ENCODE measurements at places on chromosomes 7 and 10.

DNA sequence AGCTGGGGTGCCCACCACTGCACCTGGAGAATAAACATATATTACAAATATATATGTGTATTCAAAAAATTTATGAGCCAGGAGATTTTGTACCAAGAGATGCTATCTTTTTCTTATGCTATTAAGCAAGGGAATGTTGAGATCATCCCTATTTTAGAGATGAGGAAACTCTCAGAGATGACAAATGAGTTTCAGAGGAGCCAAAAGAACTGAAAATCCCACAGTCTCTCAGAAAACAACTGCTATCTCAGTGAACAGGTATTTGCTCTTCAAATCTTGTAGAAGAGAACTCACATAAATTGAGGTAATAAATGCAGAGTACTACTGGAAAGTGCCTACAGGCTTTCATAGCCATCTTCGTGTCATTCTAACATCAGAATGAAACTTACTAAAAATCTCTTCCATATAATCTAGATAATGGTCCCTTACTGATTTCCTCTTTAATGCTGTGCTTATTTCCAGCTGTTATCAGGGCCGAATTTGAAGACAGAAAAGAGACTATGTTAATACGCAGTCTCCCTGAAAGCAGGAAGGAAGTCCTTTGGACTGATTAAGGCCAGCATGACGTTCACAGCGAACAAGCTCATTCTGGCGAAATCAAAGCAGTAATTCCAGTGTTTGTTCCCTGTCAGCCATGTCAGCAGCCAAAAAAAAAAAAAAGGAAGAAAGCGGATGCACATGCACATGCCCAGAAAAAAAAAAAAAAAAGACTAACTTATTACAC, 29.4 kb upstream of the ANAPC16 start:
- no peak for DNase-seq

DNA sequence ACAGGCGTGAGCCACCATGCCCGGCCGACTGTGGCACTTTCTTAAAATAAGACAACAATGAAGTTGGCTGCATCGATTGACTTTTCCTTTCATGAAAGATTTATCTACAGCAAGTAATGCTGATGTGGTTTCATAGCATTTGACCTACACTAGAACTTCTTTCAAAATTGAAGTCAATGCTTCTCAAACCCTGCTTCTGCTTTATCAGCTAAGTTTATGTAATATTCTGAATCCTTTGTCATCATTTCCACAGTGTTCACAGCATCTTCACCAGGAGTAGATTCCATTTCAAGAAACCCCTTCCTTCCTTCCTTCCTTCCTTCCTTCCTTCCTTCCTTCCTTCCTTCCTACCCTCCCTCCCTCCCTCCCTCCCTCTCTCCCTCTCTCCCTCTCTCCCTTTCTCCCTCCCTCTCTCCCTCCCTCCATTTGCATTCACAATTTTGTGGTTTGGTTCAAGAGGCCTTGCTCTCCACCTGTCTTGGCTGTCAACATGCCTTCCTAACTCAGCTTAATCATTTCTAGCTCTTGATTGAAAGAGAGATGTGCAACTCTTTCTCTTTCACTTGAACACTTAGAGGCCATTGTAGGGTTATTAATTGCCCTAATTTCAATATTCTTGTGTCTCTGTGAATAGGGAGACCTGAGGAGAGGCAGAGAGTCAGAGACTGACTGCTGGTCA, 52.1 kb downstream of the HDAC9 start:
- no peak for DNase-seq

DNA sequence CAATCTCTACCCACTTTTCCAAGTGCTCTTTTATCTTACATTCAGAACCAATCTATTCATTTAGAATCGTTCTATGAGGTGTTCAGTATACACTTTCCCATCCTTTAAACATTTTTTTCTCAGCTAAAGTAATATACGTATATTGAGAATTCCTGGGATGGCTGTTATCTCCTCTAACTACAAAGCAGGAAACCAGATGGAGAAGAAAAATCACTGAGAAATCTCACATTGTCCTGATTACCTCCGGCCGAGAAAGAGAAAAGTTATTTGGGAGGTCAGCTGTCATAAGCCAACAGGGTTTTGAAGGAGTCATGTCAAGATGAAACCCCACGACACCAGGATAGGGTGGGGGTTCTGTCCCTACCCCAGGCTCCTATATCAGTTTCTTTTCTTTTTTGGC, 99.2 kb upstream of the KDM7A start:
- DNase-seq, result no peak

- DNase-seq, result no peak
Measured at GRCh38 chr10:16656895-16657294, 135.2 kb upstream of the C1QL3 start.

- peak; percentile 58 for DNase-seq
Measured at GRCh38 chr10:12041766-12042408, 722 bp downstream of the UPF2 start.

- no peak for DNase-seq
Measured at GRCh38 chr7:102101111-102101551, 185.5 kb upstream of the SH2B2 start.

GRCh38 chr10:86266446-86267242, 100.0 kb downstream of the GRID1 start:
- DNase-seq, result no peak

GRCh38 chr10:130336617-130337304, 200.6 kb downstream of the GLRX3 start:
- DNase-seq, result no peak

DNA sequence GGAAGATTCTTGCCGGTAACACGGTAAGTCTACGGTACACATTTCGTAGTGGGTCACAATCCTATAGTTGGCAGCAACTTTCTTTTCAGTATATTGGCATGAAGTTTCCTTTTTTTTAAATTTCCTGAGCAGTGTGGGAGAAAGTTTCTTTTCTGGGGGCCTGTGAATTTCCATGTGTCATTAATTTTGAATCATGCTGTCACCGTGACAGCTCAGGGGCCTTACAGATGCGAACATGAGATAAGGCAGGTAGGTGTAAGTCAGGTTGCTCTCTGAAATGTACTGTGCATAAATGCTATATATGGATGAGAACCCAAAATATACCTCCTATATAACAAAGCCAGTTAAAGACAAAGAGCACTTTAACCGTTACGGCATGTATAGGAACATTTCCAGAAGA, 65.4 kb upstream of the SEM1 start:
- DNase-seq, result no peak

DNA sequence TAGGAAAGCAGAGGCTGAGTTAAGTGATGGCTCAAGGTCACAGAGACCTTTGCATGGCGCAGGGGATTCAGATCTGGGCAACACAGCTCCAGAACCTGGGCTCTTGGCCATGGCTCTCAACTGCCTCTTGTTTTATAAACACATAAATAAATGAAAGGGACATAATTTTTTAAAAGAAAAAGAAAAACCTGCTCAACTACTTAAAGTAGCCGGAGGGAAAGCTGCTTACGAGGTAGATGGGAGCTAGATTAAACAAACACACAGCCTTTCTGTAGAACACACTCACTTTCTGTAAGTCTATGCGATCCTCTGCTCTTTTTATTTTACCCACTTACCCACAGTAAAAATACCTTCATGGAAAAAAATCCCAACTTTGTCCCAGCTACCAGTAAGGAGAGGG, 81.3 kb downstream of the PIP4K2A start:
- no peak for DNase-seq

- no peak for DNase-seq
Measured at GRCh38 chr7:158026636-158027265, 560.9 kb downstream of the PTPRN2 start.

GRCh38 chr7:95454438-95455045, 19.7 kb upstream of the PON2 start:
- DNase-seq, result no peak

DNA sequence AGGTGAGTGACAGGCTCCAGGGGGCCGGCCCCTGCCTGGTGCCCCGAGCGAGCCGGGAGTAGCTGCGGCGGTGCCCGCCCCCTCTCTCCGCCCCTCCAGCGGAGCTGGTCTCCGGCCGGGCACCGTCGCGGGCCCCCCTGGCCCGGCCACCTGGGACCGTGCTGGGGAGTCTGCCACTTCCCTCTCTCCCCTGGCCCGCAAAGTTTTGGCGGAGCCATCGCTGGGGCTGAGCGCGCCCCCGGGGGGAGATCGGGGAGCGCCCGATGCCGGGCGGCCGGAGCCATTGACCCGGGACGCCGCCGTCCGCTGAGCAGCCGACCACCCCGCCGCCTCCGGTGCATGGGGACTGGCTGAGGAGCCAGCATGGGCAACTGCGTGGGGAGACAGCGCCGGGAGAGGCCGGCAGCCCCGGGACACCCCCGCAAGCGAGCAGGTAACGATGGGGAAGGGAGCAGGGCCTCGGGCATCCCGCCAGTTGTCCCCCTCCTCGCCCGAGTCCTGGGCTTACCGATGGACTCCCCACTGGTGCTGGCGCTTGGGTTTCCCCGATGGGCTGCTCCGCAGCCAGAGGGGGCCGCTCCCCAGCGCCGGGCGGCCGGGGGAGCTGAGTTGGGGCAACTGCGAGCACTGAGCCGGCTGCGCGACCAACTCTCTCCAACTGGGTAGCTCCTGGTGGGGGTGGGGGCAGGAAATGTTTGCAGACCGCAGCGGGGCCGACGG, at the start of gene UBTD1:
TSS of gene UBTD1 (plus strand) at position 84 of the 720 bp plus-strand sequence. CDS start at position 364, 280 bp downstream.
- DNase-seq, result no peak

GRCh38 chr7:37408291-37409228, 40.1 kb downstream of the ELMO1 start:
- DNase-seq, result no peak

Data from stimulated activated naive B cell treated with anti-CD40 and anti-IgM and Interleukin-4, amounts not matched to agents 10 μg/mL and 1 μg/mL and 100 μg/mL, for 72 hours (primary cell).